ENCODE measurements at places on chromosomes 6 and 20. TPM values are rescaled to one million over a fixed set of nuclear protein-coding genes. Genes with fewer than 3 reads are reported as not detected.

DEFB121 gene
- polyA plus RNA-seq: not detected

CTAGE9 gene
- not detected for polyA plus RNA-seq

- H3K27me3 ChIP-seq: no peaks in the 10 kb centered on the region
- H3K36me3 ChIP-seq: no peaks in the 10 kb centered on the region
- no peak overlapping the region for H3K27ac ChIP-seq
- H3K4me3 ChIP-seq: no peak overlapping the region
- H3K4me1 ChIP-seq: peaks cover 3% of the 10 kb centered on the region
Observed at GRCh38 chr6:116015561-116015960, 45.1 kb downstream of the FRK start.

DNA sequence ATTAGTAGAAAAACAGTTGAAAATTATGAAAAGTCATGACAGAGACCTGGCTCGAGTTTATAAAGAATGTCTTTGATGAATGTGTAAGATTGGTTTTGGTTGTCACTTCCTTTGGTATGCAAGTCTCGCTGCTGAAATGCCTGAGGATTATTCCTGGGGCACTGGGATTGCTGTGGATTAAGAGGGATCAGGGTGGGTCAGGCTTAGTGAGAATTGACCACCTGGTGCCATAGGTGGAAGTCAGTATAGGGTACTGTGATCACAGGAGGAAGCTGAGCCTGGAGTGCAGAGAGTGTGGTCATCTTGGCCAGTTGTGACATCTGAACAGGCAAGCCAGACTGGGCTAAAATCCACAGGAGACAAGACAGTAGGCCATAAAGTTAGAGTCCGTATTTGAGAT, 34.9 kb downstream of the CEP43 start:
- peaks cover 8% of the 10 kb centered on the region for H3K36me3 ChIP-seq
- H3K27me3 ChIP-seq: no peaks in the 10 kb centered on the region
- H3K4me3 ChIP-seq: no peak overlapping the region
- DNase-seq: no peak
- no peaks in the 10 kb centered on the region for H3K4me1 ChIP-seq

MYH7B gene
- polyA plus RNA-seq: 0.69 TPM

- H3K27me3 ChIP-seq: no peaks in the 10 kb centered on the region
- H3K36me3 ChIP-seq: no peaks in the 10 kb centered on the region
- peaks cover 13% of the 10 kb centered on the region for H3K4me1 ChIP-seq
Observed at GRCh38 chr20:4916971-4917881, 84.1 kb downstream of the SLC23A2 start.

TRIM31 gene
- polyA plus RNA-seq: 118 TPM

DNA sequence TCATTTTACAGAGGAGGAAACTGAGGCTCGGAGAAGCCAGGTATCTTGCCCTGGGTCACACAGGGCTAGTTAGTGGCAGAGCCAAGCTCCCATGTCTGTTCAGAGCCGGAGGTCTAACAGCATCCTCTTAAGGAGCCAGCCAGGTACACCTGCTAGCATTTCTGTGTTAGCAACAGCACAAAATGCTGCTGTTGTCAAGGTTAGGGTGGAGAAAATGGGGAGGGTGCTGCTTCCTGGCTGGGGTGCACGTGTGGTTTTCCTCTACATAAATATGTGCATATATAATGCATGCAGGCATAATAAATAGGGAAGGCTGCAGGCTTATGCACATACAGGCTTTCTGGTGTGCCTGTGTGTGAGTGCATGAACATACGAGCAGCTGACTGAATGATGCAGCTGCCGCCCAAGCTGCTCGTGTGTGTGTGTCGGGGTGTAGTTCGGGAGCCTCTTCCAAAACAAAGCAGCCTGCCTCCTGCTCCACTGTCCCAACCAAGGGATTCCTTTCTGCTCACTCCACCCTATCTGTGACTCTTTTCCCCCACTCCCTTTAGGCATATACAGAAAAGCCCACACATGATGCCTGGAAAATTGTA, 86.6 kb downstream of the CD40 start:
- H3K27me3 ChIP-seq: peaks cover 58% of the 10 kb centered on the region
- no peak overlapping the region for H3K27ac ChIP-seq
- H3K4me1 ChIP-seq: no peaks in the 10 kb centered on the region
- no peaks in the 10 kb centered on the region for H3K36me3 ChIP-seq
- H3K4me3 ChIP-seq: no peak overlapping the region
- no peak for DNase-seq

GRCh38 chr6:101402622-101403031, 9.1 kb downstream of the GRIK2 start:
- H3K36me3 ChIP-seq: no peaks in the 10 kb centered on the region
- DNase-seq: no peak
- peaks cover 62% of the 10 kb centered on the region for H3K27me3 ChIP-seq
- H3K4me1 ChIP-seq: peaks cover 4% of the 10 kb centered on the region
- no peak overlapping the region for H3K4me3 ChIP-seq
- no peak overlapping the region for H3K27ac ChIP-seq

DNA sequence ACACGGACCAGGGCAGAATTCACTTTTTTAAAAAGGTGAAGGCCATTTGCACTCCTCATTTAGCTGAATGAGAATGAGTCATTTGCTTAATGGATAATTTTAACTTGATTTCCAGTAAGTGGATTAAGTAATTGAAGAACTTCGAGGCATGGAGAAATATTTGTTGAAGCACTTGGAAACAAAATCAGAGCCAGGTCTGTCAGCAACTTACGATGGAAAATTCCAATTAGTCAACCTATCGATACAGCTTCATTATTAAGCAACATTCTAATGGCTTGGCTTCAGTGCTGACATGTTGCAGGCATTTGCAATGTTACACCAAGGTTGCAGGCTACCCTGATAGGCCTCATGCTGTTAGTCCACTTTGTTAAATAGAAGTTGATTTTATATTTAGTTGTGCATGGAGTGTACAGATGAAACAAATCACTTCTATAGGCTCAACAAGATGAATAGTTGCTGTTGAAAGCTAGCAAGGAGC, 423.5 kb upstream of the SLC35B3 start:
- no peaks in the 10 kb centered on the region for H3K27me3 ChIP-seq
- DNase-seq: no peak
- no peak overlapping the region for H3K4me3 ChIP-seq
- H3K4me1 ChIP-seq: no peaks in the 10 kb centered on the region

DNA sequence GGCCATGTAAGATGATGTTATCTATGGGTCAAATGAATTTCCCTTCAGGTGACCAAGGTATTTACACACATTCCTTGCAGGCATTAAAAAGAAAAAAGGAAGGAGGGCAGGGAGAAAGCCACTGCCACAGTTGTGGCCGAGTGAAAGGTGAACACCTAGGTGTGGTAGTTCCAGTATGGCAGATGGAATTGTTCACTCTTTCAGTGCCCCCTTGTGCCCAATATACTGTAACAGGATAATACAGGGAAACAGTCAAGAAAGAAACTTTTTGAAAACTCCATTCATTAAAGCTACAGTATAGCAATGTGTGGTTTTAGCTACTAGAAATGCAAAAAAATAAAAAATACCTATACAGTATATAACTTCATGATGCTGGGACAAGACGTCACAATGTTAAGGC, 52.1 kb downstream of the BMP2 start:
- H3K4me1 ChIP-seq: no peaks in the 10 kb centered on the region
- peaks cover 12% of the 10 kb centered on the region for H3K27me3 ChIP-seq

- no peaks in the 10 kb centered on the region for H3K27me3 ChIP-seq
- DNase-seq: no peak
- no peaks in the 10 kb centered on the region for H3K4me1 ChIP-seq
- no peak overlapping the region for H3K27ac ChIP-seq
- no peak overlapping the region for H3K4me3 ChIP-seq
- peaks cover 3% of the 10 kb centered on the region for H3K36me3 ChIP-seq
Observed at GRCh38 chr6:7173843-7174503, 66.2 kb downstream of the RREB1 start.

- no peak overlapping the region for H3K27ac ChIP-seq
- no peaks in the 10 kb centered on the region for H3K36me3 ChIP-seq
- no peak overlapping the region for H3K4me3 ChIP-seq
- peaks cover 12% of the 10 kb centered on the region for H3K4me1 ChIP-seq
- H3K27me3 ChIP-seq: no peaks in the 10 kb centered on the region
Observed at GRCh38 chr20:55415567-55416142, 589.7 kb downstream of the CBLN4 start.

SERINC3 gene
- polyA plus RNA-seq: 58.2 TPM

CALHM4 gene
- polyA plus RNA-seq: not detected

GRCh38 chr6:1322696-1323219, 10.9 kb downstream of the FOXQ1 start:
- no peak overlapping the region for H3K4me3 ChIP-seq
- H3K27me3 ChIP-seq: peaks cover 5% of the 10 kb centered on the region
- H3K36me3 ChIP-seq: no peaks in the 10 kb centered on the region
- DNase-seq: no peak
- H3K27ac ChIP-seq: no peak overlapping the region

DNA sequence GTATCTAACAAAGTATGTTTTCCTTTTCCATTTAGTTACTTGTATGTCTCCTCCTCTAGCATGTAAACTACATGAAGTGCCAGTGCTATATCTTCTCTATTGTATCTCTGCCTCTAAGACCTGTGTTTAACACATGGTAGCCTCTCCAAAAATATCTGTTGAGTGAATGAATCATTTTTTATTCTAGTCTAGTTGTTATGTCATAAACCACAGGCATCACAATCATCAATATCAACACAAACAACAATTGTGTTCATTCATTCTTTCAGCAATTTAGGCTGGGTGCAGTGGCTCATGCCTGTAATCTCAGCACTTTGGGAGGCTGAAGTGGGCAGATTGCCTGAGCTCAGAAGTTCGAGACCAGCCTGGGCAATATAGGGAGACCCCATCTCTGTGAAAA, 111.6 kb upstream of the EYA4 start:
- no peak for DNase-seq
- peaks cover 19% of the 10 kb centered on the region for H3K4me1 ChIP-seq

COL19A1 gene
- polyA plus RNA-seq: not detected

DNA sequence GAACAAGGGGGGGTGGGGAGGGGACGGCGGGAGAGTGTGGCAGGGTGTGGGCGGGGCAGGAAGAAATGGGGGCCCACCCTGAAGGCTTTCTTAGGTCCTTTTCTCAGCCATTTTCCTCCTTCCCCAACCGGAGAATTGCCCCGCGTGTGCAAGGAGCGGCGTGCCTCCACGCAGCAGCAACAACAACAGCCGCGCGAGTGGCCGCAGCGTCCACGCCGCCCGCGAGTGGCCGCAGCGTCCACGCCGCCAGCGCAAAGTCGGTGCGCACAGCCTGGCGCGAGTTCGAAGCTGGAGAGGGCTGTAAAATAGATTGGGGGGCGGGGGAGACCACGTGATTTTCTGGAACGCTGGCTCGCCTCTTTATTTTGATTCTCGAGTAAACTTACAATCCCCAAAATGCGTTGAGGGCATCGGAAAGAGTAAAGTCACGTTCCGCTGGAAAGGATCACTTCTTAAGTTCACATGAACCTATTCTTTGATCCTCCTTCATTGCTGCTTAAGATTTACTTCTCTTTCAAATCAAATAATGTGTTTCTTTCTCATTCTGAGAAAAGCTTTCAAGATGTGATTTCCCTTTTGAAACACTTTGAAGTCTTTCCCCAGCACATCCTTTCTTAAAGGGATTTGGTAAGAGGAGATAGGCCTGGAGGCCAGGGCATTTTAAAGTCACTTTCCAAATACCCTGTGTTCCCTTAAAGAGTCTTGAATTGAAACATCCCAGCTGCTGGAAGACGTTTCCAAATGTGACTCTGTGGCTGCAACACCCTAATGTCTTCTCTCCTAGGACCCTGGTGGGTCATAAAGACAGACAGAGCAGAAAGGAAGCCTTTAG, 66.7 kb upstream of the ZNF217 start:
- no peaks in the 10 kb centered on the region for H3K27me3 ChIP-seq
- H3K4me3 ChIP-seq: peak overlapping the region; percentile 42
- H3K4me1 ChIP-seq: peaks cover 11% of the 10 kb centered on the region

DNA sequence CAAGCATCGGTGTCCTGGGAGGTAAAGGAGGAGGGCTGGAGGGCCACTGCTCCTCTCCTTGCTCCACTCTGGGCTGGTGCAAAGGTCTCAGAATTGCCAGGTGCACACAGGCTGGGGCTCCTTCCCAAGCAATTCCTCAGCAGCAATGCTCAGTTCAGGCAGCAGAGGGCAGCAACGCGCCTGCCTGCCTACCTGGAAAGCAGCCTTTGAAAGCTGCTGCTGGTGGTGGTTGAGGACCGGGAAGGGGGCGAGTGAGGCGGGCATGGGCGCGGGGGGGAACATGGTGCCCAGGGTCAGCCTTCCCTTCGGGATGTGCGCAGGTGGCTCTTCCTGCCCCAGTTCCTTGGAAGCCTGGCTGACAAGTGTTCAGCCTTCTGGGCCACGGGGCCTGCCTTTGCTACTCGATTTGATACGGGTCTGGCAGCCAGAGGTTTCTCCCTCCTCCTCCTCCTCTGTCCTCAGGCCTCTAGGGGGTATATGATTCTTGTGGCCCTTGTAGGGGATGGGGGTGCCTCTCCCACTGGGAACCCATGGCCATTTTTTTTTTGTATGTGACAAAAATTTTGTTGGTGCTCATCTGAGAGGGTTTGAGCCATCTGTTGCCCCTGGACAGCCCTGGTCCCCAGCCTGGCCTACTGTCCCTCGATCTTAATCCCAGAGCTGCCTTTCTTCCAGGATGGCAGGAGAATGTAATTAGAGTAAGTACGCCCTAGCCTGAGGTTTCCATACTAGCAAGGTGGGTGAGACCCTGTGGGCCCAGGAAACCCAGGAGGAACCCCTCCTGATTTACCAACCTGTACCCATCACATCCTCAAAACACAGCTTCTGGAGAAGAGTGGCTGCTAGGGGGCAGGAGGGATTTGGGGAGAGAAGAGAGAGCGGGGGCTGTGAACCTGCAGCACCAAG, 20.1 kb downstream of the MRPS18A start:
- peaks cover 34% of the 10 kb centered on the region for H3K4me1 ChIP-seq
- no peak overlapping the region for H3K4me3 ChIP-seq
- H3K27me3 ChIP-seq: no peaks in the 10 kb centered on the region
- H3K27ac ChIP-seq: no peak overlapping the region
- no peaks in the 10 kb centered on the region for H3K36me3 ChIP-seq
- DNase-seq: peak; percentile 88

DNMT3B gene
- not detected for polyA plus RNA-seq
